ENCODE measurements at places on chromosomes 5 and 9. TPM values are rescaled to one million over a fixed set of nuclear protein-coding genes. Genes with fewer than 3 reads are reported as not detected.

CDH9 gene
- 2.1 TPM for total RNA-seq

HMMR gene
- total RNA-seq = 0.91 TPM

WNK2 gene
- total RNA-seq = 4.8 TPM

IL3 gene
- not detected for total RNA-seq

PCDHGA5 gene
- total RNA-seq = 2.8 TPM

MYMK gene
- not detected for total RNA-seq

ANKDD1B gene
- total RNA-seq = 3.1 TPM

FBLL1 gene
- total RNA-seq = 0.47 TPM
